ENCODE measurements at places on chromosomes 16 and 17. TPM values are rescaled to one million over a fixed set of nuclear protein-coding genes. Genes with fewer than 3 reads are reported as not detected.

GRCh38 chr16:78116946-78117345, 17.5 kb downstream of the WWOX start:
- H3K4me1 ChIP-seq, result no peaks in the 10 kb centered on the region
- DNase-seq, result no peak
- peaks cover 40% of the 10 kb centered on the region for H3K36me3 ChIP-seq
- H3K27ac ChIP-seq, result no peak overlapping the region
- no peaks in the 10 kb centered on the region for H3K27me3 ChIP-seq

C16orf54 gene
- polyA plus RNA-seq, result 1.5 TPM

DNA sequence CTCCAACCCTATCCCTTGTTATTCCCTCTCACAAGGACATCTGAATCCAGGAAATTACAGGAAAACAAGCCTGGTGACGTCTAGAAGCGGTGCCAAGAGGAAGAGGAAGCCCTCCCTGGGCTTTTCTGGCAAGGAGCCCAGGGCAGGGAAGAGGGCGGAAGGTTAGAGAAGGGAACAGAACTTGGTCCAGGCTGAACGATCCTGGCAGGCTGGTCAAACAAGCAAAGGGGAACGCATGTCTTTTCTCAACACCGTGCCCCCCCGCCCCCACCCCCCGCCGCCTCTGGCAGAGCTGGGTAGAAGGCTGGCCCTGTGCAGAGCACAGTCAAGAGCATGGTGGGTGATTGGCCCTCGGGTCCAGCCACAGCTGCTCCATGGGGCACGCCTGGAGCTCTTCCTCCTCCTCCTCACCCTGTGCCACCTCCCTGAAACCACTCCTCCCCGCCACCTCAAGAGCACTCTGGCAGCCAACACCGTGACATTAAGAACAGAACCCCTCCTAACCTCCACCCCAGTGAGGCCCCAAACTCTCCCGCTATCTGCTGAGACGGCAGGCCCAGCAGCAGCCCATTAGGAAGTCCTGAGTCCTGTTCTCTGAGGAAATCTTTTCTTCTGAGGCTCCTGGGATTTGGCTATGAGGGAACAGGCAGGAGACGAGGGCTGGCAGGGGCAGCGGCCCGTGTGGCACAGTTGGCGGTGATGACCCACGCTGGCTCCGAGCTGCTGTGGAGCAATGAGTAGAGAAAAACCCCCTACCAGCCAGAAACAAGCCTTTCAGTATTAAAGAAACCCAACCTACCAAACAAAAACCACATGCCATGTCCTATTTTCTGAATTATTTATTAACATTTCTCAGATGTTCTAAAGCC, 7.3 kb downstream of the C16orf86 start:
- no peaks in the 10 kb centered on the region for H3K36me3 ChIP-seq
- no peaks in the 10 kb centered on the region for H3K4me1 ChIP-seq
- no peak for DNase-seq
- no peak overlapping the region for H3K27ac ChIP-seq

DNA sequence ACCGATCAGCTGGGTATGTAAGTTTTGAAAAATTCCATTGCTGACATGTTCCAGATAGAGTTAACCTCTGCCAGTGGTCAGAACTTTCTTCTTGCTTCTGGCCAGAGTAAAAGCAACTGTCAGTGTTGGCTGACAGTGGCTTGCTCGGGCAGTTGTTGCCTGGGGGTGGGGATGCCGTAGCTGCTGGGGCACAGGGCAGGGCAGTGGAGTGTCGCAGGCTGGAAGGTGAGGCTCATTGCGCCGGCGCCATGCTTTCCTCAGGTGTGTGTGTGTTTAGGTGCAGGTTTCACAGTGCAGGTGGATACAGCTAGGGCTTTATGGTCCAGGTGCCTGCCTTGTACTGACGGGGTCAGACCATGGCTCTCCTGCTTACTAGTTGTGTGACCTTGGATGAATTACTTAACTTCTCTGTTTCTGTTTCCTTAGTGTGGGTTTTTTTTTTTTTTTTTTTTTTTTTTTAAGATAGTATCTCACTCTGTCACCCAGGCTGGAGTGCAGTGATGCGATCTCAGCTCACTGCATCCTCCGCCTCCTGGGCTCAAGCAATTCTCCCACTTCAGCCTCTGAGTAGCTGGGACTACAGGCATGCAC, 156.4 kb downstream of the SNX29 start:
- no peak overlapping the region for H3K4me3 ChIP-seq
- H3K4me1 ChIP-seq, result no peaks in the 10 kb centered on the region
- DNase-seq, result no peak
- H3K27ac ChIP-seq, result no peak overlapping the region

MGAT5B gene
- polyA plus RNA-seq, result 1.4 TPM

DNA sequence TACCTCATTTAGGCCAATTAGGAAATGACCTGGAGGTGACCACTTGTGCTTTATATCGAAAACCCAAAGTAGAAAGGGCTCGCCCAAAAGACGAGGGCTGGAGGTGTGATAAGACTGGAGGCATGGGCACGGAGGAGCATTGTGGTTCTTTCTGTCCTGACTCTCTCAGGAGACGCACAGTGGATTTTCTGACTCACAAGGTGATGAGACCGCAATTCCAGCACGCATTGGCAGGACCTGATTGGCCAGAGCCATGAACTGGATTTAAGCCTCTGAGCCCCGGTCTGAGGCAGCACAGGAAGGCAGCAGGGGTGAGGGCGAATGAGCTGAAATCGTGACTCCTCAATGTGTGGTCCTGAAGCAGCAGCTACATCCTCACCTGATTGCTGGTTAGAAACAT, 559.1 kb upstream of the SALL1 start:
- no peaks in the 10 kb centered on the region for H3K4me1 ChIP-seq
- H3K27ac ChIP-seq, result no peak overlapping the region
- H3K27me3 ChIP-seq, result no peaks in the 10 kb centered on the region

SEZ6L2 gene
- polyA plus RNA-seq, result 52.3 TPM

DNA sequence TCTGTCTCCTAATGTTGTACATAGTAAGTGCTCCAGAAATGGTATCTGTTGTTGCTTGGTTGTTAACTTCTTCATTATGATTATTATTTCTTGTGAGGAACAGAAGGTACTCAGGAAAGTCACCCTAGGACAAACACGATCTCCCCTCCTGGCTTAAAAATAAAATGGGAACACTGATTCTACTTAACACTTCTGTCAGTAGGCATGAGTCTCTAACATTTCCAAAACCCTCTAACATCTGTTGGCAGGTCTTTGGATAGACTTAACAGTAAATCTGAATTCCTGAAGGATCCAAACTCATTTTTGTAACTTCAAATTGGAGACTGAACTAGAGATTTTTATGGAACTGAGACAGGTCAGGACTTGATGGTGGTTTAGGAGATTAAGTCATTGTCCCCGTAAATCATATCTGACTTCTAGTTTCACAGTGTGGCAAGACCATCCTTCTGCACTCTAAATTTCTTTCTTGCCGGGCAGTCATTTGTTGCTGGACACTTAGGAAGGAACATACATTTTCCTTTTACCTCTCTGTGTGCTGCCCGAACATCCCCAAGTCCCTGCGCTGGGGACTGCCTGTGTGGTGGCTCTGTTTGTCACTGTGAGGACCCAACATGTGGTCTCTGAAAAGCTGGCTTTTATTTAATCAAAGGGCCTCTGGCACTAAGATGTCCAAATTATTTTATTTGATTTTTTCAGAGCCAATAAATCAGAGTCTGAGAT, 149.9 kb downstream of the NPIPB5 start:
- H3K36me3 ChIP-seq, result no peaks in the 10 kb centered on the region
- H3K4me3 ChIP-seq, result no peak overlapping the region
- H3K27ac ChIP-seq, result no peak overlapping the region
- DNase-seq, result no peak

DNA sequence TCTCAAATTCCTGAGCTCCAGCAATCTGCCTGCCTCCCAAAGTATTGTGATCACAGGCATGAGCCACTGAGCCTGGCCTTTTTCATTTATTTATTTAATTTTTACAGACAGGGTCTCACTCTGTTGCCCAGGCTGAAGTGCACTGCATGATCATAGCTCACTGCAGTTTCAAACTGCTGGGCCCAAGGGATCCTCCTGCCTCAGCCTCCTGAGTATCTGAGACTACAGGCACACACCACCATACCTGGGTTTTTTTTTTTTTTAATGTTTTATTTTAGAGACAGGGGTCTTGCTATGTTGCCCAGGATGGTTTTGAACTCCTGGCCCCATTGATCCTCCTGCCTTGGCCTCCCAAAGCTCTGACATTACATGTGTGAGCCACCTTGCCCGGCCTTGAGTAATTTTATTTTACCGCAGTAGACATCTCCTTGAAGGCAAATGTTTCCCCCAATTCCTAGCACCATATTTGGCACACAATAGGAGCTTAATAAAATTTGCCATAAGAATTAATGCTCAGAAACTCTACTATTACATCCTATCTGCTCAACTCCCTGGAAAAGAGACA, 1.9 kb upstream of the EEF2K start:
- no peak for DNase-seq
- H3K27me3 ChIP-seq, result no peaks in the 10 kb centered on the region
- no peaks in the 10 kb centered on the region for H3K36me3 ChIP-seq
- H3K4me1 ChIP-seq, result peaks cover 9% of the 10 kb centered on the region
- H3K4me3 ChIP-seq, result no peak overlapping the region
- no peak overlapping the region for H3K27ac ChIP-seq

DNA sequence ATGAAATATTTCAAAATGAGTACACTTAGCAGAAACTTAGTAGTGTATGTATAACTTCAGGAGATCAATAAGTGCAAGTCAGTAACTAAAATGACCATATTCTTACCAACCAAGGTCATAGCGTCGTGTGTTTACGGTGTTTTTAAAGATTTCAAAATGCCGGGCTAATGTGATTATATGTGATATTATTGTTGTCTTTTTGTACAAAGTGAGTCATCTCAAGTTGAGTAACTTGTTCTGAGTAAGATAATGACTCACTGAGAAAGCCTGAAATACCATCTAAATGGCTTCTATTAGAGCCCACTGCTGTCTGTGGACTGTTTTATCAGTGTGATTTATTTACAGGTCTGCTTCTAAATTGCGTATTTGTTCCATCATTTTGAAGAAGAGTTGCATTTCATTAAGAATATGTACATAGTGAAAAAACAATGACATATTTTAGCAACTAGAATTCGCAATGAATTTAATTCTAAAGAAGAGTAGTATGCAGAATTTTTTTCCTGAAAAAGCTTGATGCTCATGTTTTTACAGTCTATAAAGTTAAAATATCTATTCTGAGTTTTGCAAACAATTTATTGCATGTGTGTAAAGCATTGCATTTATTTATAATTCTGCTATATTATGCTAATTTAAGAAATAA, 12.7 kb downstream of the KRT12 start:
- no peak for DNase-seq
- no peaks in the 10 kb centered on the region for H3K36me3 ChIP-seq
- no peaks in the 10 kb centered on the region for H3K27me3 ChIP-seq
- peaks cover 2% of the 10 kb centered on the region for H3K4me1 ChIP-seq
- no peak overlapping the region for H3K27ac ChIP-seq

CDT1 gene
- polyA plus RNA-seq, result 14.0 TPM
